Stimulated activated CD4-positive, alpha-beta T cell treated with anti-CD3 and anti-CD28 coated beads, Interleukin-4, amount 100 ng/mL, for 48 hours (primary cell): ENCODE measurements at places on chromosomes 2 and 18.

GRCh38 chr2:47484396-47484795 lies 81.4 kb downstream of the MSH2 start:
- DNase-seq = no peak

GRCh38 chr2:80510716-80511115 lies 206.2 kb upstream of the LRRTM1 start:
- no peak for DNase-seq

GRCh38 chr2:151999053-151999452 lies 99.8 kb downstream of the CACNB4 start:
- peak; percentile 21 for DNase-seq

DNA sequence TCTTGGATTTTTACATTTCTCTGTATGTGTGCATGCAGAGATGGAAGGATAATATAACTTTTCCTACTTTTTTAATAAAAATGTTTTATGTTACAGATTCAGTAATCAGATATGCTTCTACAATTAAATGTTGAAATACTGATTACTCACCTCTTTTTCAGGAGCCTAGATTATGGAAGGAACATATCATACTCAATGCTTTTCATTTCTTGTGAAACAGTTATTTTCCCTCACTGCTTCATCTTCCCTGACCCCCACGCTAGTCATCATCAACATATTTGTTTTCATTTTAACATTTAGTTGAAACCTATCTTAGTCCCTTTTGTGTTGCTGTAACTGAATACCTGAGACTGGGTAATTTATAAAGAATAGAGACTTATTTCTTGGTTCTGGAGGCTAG lies 190.7 kb downstream of the WDR7 start:
- DNase-seq = no peak

GRCh38 chr2:190755772-190756415 lies 107.0 kb downstream of the NAB1 start:
- DNase-seq = no peak

DNA sequence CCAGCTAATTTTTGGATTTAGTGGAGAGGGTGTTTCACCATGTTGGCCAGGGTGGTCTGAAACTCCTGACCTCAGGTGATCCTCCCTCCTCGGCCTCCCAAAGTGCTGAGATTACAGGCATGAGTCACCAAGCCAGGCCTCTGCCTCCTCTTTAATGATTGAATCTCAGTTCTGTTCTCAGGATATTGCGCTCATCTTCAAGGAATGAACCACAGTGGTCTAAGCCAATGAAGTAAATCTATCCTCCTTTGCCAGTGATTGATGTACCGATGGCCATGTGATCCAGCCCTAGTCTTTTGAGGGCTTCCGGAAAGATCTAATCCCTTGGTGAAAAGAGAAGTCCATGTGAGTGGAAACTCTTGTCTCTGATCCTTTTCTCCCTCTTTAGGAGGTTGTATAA lies 48.6 kb downstream of the POLE4 start:
- DNase-seq = no peak
